Large intestine (tissue), 12 donors: ENCODE measurements at places on chromosomes 5 and 9.

DNA sequence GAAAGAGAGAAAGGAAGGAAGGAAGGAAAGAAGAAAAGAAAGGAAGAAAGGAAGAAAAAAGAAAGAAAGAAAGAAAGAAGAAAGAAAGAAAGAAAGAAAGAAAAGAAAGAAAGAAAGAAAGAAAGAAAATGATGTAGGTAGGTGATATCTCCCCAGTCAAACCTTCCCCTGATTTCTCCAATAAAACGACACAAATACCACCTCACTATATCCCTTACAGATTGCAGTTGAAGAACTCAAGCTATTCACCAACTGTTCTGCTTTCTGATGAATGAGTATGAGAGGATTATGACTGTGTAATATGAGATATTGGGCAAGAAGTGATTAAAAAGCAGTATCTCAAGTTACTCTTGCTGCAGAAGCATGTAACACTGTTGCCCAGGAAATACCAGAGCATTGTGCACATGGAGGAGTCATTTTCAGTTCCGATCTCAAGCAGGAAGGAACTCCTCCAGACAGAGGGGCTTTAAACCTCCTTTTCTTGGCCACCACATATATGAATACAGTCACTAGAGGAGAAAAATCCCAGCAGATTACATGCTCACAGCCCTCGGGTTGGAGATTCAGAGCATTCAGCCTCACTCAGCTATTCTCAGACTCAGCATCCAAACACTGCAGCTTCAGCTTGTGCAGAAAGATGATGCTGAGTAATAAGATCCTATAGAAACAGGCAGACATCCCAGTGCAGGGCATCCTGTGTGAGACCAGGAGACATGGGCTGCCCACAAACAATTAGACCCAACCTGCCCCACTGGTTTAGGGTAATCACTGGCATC, 61.4 kb downstream of the UGCG start:
- peak; percentile 43 for DNase-seq
- peak overlapping the region; percentile 97 for H3K27ac ChIP-seq
- no peaks in the 10 kb centered on the region for H3K27me3 ChIP-seq
- no peak overlapping the region for H3K4me3 ChIP-seq
- H3K4me1 ChIP-seq = peaks cover 40% of the 10 kb centered on the region
- no peaks in the 10 kb centered on the region for H3K36me3 ChIP-seq

GRCh38 chr9:21993007-21993406, 1.2 kb downstream of the CDKN2A start:
- H3K4me1 ChIP-seq = peaks cover 13% of the 10 kb centered on the region
- no peaks in the 10 kb centered on the region for H3K36me3 ChIP-seq
- no peak for DNase-seq
- H3K27ac ChIP-seq = no peak overlapping the region
- H3K4me3 ChIP-seq = no peak overlapping the region

- no peak overlapping the region for H3K27ac ChIP-seq
- no peak overlapping the region for H3K4me3 ChIP-seq
- peaks cover 30% of the 10 kb centered on the region for H3K36me3 ChIP-seq
- DNase-seq = no peak
- no peaks in the 10 kb centered on the region for H3K27me3 ChIP-seq
- peaks cover 52% of the 10 kb centered on the region for H3K4me1 ChIP-seq
Measured at GRCh38 chr5:150598821-150599273, 41.6 kb upstream of the SYNPO start.

- peaks cover 22% of the 10 kb centered on the region for H3K4me1 ChIP-seq
- H3K4me3 ChIP-seq = peak overlapping the region; percentile 64
- H3K27ac ChIP-seq = peak overlapping the region; percentile 88
- H3K27me3 ChIP-seq = no peaks in the 10 kb centered on the region
- no peaks in the 10 kb centered on the region for H3K36me3 ChIP-seq
Measured at GRCh38 chr9:68779558-68780379, 74.7 kb downstream of the PIP5K1B start.

- H3K27ac ChIP-seq = no peak overlapping the region
- H3K36me3 ChIP-seq = peaks cover 23% of the 10 kb centered on the region
- no peaks in the 10 kb centered on the region for H3K27me3 ChIP-seq
- H3K4me1 ChIP-seq = no peaks in the 10 kb centered on the region
- no peak overlapping the region for H3K4me3 ChIP-seq
Measured at GRCh38 chr5:172999372-172999973, 15.9 kb downstream of the ATP6V0E1 start.

- DNase-seq = no peak
- H3K27ac ChIP-seq = no peak overlapping the region
- peaks cover 64% of the 10 kb centered on the region for H3K36me3 ChIP-seq
- no peaks in the 10 kb centered on the region for H3K27me3 ChIP-seq
- H3K4me1 ChIP-seq = no peaks in the 10 kb centered on the region
Measured at GRCh38 chr5:14357851-14358250, 214.7 kb downstream of the TRIO start.

DNA sequence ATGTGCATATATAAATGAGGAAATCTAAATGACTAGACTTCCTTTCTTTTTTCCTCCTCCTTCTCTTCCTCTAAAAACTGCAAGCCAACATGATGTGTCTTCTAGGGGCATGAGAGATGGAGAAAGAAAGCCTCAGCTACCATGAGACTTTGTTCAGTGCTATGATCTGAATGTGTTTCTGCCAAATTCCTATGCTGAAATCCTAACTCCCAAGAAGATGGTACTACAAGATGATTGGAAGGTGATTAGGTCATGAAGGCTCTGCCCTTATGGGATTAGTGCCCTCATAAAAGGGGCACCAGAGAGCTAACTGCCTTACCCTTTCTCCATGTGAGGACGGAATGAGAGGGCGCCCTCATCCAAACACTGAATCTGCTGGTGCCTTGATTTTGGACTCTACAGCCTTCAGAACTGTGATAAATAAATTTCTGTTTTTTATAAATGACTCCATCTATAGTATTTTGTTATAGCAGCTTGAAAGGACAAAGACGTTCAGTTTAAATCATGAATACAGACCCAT, 72.2 kb upstream of the IL6ST start:
- H3K4me3 ChIP-seq = no peak overlapping the region
- no peaks in the 10 kb centered on the region for H3K36me3 ChIP-seq
- H3K27me3 ChIP-seq = no peaks in the 10 kb centered on the region
- no peak overlapping the region for H3K27ac ChIP-seq
- no peaks in the 10 kb centered on the region for H3K4me1 ChIP-seq

GRCh38 chr5:75325242-75325641, 11.8 kb upstream of the HMGCR start:
- H3K27me3 ChIP-seq = no peaks in the 10 kb centered on the region
- no peaks in the 10 kb centered on the region for H3K4me1 ChIP-seq
- H3K4me3 ChIP-seq = no peak overlapping the region
- H3K36me3 ChIP-seq = no peaks in the 10 kb centered on the region
- DNase-seq = no peak

- no peak overlapping the region for H3K27ac ChIP-seq
- H3K4me3 ChIP-seq = no peak overlapping the region
- no peaks in the 10 kb centered on the region for H3K27me3 ChIP-seq
- no peak for DNase-seq
- H3K4me1 ChIP-seq = no peaks in the 10 kb centered on the region
Measured at GRCh38 chr5:76219636-76220035, 136.5 kb downstream of the SV2C start.

DNA sequence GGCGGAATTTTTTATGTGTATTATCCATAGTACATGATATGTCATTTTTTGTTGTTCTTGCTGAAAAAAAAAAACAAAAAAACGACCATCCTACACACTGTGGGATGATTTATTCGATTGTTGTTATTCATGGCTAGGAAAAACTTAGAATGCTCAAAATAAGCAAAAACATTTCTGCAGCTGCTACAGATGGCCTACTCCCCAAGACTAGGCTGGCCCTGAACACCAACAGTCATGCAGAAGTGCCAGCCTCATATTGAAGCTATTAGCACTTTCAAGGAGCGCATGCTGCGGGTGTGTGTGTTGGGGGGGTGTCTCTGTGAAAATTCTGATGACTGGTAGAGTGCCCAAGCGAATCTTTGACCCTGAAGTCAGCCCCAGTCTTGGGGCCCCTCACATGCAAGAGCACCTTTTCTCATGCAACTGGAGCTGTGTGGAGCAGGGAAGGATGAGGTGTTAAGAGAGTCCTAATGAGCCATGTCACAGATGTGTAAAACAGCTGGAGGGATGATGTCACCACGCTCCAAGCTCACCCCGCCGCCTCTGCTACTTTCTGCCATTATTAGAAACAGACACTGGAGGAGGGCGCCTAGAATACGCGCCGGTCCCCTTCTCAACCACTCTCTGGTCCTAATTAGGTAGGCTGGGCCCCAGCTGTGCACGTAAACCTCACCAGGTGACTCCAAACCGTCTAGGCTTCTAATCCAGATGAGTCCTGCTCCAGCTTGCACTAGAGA, 61.0 kb upstream of the SMIM23 start:
- no peak overlapping the region for H3K27ac ChIP-seq
- no peaks in the 10 kb centered on the region for H3K36me3 ChIP-seq
- H3K27me3 ChIP-seq = peaks cover 7% of the 10 kb centered on the region

- no peaks in the 10 kb centered on the region for H3K27me3 ChIP-seq
- peak; percentile 26 for DNase-seq
- no peak overlapping the region for H3K27ac ChIP-seq
- peaks cover 4% of the 10 kb centered on the region for H3K4me1 ChIP-seq
Measured at GRCh38 chr5:171823269-171823668, 37.7 kb downstream of the SMIM23 start.

DNA sequence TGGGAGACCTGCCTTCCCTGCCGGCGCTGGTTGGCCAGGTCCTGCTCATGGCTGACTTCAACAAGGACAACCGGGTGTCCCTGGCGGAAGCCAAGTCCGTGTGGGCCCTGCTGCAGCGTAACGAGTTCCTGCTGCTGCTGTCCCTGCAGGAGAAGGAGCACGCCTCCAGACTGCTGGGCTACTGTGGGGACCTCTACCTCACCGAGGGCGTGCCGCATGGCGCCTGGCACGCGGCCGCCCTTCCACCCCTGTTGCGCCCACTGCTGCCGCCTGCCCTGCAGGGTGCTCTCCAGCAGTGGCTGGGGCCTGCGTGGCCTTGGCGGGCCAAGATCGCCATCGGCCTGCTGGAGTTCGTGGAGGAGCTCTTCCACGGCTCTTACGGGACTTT, 10.6 kb downstream of the DIPK1B start:
- no peak overlapping the region for H3K27ac ChIP-seq
- H3K36me3 ChIP-seq = peaks cover 59% of the 10 kb centered on the region
- no peak overlapping the region for H3K4me3 ChIP-seq
- H3K27me3 ChIP-seq = no peaks in the 10 kb centered on the region

GRCh38 chr9:127316586-127317323, 52.2 kb downstream of the GARNL3 start:
- no peaks in the 10 kb centered on the region for H3K27me3 ChIP-seq
- H3K36me3 ChIP-seq = peaks cover 20% of the 10 kb centered on the region
- H3K27ac ChIP-seq = no peak overlapping the region
- H3K4me1 ChIP-seq = peaks cover 5% of the 10 kb centered on the region
